ENCODE measurements at places on chromosomes 12 and 14. TPM values are rescaled to one million over a fixed set of nuclear protein-coding genes. Genes with fewer than 3 reads are reported as not detected.

CFAP251 gene
- 0.21 TPM for total RNA-seq

ADCY4 gene
- 3.4 TPM for total RNA-seq

MBD6 gene
- 80.9 TPM for total RNA-seq

RAD9B gene
- 2.2 TPM for total RNA-seq

CPNE6 gene
- total RNA-seq: not detected

MYH6 gene
- total RNA-seq: 0.23 TPM

LHX5 gene
- not detected for total RNA-seq

OR11G2 gene
- total RNA-seq: not detected

KRT86 gene
- 0.18 TPM for total RNA-seq

TCTN1 gene
- total RNA-seq: 5.8 TPM

SERPINA12 gene
- not detected for total RNA-seq

TPH2 gene
- total RNA-seq: not detected

OR11H12 gene
- not detected for total RNA-seq

SRRM4 gene
- total RNA-seq: not detected

ANO2 gene
- not detected for total RNA-seq

FZD10 gene
- total RNA-seq: not detected

PRB2 gene
- not detected for total RNA-seq

CFL2 gene
- 6.9 TPM for total RNA-seq

TAS2R13 gene
- 1.3 TPM for total RNA-seq

CACNA1C gene
- total RNA-seq: 0.26 TPM

SRGAP1 gene
- total RNA-seq: 0.14 TPM

NTF3 gene
- total RNA-seq: not detected

DCN gene
- total RNA-seq: not detected

LRTM2 gene
- total RNA-seq: not detected

BBOF1 gene
- 0.87 TPM for total RNA-seq

CARMIL3 gene
- total RNA-seq: 2.9 TPM

CFAP73 gene
- not detected for total RNA-seq

CCDC38 gene
- 0.50 TPM for total RNA-seq

INHBC gene
- total RNA-seq: not detected

DCTN2 gene
- total RNA-seq: 99.0 TPM

DAO gene
- total RNA-seq: not detected

RNASE3 gene
- not detected for total RNA-seq

KLRD1 gene
- 60.0 TPM for total RNA-seq

LTBP2 gene
- 0.12 TPM for total RNA-seq

GCH1 gene
- total RNA-seq: 70.8 TPM

MYH7 gene
- total RNA-seq: 0.16 TPM

TAS2R7 gene
- total RNA-seq: not detected

ST8SIA1 gene
- total RNA-seq: 4.6 TPM

SVOP gene
- total RNA-seq: not detected

CRACR2A gene
- 52.0 TPM for total RNA-seq

MANSC1 gene
- not detected for total RNA-seq

STAC3 gene
- 10.0 TPM for total RNA-seq

ITGB7 gene
- 567 TPM for total RNA-seq

CCDC184 gene
- total RNA-seq: 0.32 TPM

AICDA gene
- total RNA-seq: not detected

Measured in activated CD8-positive, alpha-beta memory T cell treated with anti-CD3 and anti-CD28 coated beads, Interleukin-2, amount 10 ng/mL, durations not matched to agents 7 days and 5 days (primary cell).